NT2/D1 (cell line): ENCODE measurements at places on chromosomes 7 and 10.

DNA sequence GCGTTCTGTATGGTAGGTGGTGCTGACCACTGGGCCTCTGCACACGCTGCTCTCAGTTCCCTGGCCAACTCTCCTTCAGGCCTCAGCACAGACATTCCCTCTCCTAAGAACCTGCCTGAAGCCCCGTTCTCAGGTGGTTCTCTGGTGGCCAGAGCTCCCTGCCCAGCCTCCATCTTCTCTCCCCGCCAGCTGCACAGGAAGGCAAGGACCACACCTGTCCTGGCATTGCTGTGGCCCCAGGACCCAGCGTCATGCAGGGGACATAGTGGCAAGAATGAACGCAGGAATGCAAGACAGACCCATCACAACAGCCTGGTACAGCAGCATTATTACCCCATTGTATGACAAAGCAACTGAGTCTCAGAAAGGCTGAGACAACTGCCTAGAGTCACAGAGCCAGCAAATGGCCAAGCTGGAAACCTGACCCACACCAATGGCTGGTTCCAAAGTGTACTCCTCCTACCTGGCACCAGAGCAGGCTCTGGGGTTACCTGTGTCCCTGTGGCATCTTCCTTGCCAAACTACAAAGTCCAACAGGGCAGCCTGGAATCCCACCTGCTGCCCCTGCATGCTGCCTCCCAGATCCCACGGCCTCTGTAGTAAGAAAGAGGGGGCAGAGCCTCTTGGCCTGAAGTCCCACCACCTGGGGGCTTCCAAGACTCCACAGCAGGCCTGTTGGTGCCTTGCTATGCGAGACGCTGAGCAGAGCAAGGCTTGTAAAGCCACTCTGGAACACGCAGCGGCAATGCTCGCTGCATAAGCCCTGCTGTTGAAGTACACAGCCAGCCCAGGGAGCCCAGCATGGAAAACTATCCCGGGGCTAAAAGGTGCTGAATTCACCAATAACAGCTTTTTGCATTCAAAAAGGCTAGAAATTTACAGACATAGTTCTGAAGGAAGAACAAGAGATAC is 73.3 kb downstream of the CHST15 start:
- peak; percentile 63 for DNase-seq

GRCh38 chr10:58341422-58341821 is 6.6 kb downstream of the UBE2D1 start:
- DNase-seq = no peak

GRCh38 chr7:123996327-123996625 is 36.6 kb downstream of the TMEM229A start:
- DNase-seq = no peak

DNA sequence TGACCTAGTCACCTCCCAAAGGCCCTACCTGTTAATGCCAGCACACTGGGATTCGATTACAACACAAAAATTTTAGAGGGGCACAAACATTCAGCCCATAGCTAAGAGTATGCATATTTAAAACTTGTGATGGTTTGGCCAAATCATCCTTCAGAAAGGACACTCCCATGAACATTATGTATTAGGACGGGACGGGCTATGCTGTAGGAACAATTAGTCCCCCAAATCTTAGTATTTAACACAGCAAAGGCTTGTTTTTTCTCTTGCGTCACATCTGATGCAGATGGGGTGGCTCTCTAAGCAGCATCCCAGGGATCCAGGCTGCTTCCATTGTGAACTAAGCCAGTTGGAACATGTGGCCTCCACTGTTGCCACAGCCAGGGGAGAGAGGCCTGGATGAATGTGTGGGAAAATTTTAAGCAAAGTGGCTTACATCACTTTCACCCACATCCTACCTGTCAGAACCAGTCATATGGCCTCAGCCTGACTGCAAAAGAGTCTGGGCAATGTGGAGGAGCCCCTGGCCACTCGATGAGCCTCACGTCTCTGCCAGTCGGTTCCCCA is 26.6 kb downstream of the CHST3 start:
- DNase-seq = no peak
